GM23248 (cell line): ENCODE measurements at places on chromosomes 1 and 21.

DNA sequence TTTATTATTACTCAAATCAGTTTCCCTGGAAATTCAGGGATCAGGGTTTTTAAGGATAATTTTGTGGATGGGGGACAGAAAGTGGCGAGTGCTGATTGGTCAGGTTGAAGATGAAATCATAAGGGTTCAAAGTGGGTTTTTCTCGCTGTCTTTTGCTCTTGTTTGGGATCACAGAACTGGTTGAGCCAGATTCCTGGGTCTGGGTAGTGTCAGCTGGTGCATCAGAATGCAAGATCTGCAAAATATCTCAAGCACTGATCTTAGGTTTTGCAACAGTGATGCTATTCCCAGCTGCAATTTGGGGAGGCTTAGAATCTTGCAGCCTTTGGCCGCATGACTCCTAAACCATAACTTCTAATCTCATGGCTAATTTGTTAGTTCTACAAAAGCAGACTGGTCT is 9.3 kb downstream of the CHI3L2 start:
- DNase-seq, result no peak

- DNase-seq, result no peak
Observed at GRCh38 chr21:42362700-42363099, 3.6 kb downstream of the TFF1 start.

GRCh38 chr1:84959294-84959693 is 37.6 kb downstream of the MCOLN2 start:
- no peak for DNase-seq

DNA sequence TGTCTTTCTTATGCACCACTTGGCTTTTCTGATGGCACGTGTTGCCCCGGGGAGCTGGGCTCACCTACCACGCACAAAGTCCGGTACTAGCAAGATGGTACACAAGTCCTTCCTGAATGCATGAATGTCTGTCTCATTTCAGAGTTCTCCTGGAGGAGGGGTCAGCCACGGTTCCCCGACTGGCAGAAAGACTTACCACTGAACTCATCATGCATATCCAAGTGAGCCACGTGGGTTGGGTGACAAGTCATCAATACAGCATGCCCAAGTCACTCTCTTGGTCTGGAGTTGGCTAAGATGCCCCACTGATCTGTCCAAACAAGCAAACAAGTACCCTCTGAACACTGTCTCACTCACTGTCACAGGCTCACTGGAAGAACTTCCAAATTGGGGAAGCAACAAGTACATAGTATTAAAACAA is 28.6 kb upstream of the MX1 start:
- DNase-seq, result no peak

- DNase-seq, result no peak
Observed at GRCh38 chr21:38291874-38292273, 35.1 kb downstream of the KCNJ15 start.

- DNase-seq, result no peak
Observed at GRCh38 chr21:31484219-31484618, 140.2 kb upstream of the TIAM1 start.

GRCh38 chr1:116556289-116557006 is 14.4 kb downstream of the CD58 start:
- DNase-seq, result peak; percentile 99

DNA sequence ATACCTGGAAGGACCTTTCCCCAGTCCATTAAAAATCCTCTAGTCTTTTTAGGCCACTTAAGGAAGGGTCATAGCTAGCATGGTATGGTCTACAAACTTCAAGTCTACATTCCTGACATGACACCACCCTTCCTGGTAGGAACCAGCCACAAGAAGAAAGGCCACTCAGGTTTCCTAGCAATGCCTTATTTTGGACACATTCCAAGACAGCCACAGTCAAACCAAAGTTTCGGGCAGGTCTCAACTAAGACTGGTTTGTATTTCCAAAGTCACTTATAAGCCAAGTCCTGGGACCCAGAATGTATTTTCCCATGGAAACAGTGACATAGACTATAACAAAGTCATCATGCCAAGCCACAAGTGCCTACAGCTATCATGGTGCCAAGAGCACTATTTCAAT is 50.6 kb upstream of the SLC44A3 start:
- no peak for DNase-seq
